ENCODE measurements at places on chromosomes 5 and 9. TPM values are rescaled to one million over a fixed set of nuclear protein-coding genes. Genes with fewer than 3 reads are reported as not detected.

The PLAC8L1 gene
- not detected for total RNA-seq

The HAVCR2 gene
- 0.17 TPM for total RNA-seq

The TEX10 gene
- 30.2 TPM for total RNA-seq

The ANKRD31 gene
- total RNA-seq, result 0.51 TPM

The LARP1 gene
- total RNA-seq, result 117 TPM

The CNTNAP3B gene
- 38.0 TPM for total RNA-seq

The CD72 gene
- total RNA-seq, result 1.7 TPM
